ENCODE measurements at places on chromosomes 3 and 15. TPM values are rescaled to one million over a fixed set of nuclear protein-coding genes. Genes with fewer than 3 reads are reported as not detected.

DNA sequence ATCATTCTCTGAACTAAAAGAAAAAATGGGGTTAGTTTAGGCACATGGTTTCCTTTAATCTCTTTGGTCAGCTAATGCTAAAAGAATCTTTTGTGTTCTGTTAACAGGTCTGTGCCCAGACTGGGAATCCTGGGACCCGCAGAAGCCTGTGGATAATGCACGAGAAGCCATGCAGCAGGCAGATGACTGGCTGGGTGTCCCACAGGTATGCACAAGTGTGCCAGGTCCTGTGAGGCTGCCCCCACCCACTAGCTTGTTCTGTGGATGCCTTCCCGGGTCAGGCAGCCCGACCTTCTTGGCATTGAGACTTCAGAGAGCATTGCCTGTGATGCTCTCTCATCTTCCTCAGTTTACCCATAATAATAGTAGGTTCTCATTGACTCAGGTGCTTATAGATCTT lies 70.4 kb downstream of the FLNB start:
- no peak for DNase-seq

PLA2G4D gene
- total RNA-seq = not detected

DNA sequence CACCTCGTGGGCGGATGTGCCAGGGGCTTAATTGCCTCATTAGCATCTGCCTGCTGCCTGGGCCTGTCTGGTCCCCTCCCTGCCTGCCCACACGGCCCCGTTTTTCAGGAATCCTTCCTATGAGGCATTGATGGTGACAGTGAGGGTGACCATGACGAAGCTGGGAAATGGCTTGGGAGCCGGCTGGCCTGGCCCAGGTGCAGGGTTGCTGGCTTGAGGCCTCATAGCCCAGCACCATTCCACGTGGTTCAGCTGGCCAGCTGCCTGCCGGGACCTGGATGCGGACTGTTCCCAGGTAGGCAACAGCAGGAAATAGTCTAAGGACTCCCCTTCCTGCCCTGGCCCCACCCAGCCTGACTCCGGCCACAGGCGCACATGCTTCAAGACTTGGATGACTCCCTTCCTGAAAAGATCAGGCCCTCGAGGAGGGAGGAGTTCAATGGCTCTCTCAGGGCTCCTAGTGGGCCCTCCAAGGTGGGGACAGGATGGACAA lies 8.9 kb upstream of the DUSP7 start:
- no peak for DNase-seq

SLC2A2 gene
- total RNA-seq = not detected

- DNase-seq = no peak
Observed at GRCh38 chr15:99604865-99605264, 39.1 kb downstream of the MEF2A start.

DNA sequence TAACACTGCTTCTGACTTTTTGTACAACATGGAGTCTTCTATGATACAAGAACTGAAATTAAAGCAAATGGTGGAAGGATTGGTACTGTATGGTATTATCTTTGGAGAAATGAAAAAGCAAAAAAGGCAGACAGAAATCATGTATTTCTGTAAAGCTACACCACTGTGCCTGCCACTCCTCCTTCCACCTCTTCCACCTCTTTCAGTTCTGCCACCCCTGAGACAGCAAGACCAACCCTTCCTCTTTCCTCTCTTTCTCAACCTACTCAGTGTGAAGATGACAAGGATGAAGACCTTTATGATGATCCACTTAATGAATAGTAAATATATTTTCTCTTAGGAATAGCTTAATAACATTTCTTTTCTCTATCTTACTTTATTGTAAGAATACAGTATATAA lies 57.0 kb downstream of the CD200 start:
- no peak for DNase-seq

GPR62 gene
- not detected for total RNA-seq

TGM4 gene
- total RNA-seq = not detected

- no peak for DNase-seq
Observed at GRCh38 chr3:96966181-96966929, 152.0 kb downstream of the EPHA6 start.

LRRC31 gene
- total RNA-seq = not detected

GRCh38 chr15:91208371-91208770 lies 108.3 kb downstream of the SV2B start:
- DNase-seq = no peak

DNA sequence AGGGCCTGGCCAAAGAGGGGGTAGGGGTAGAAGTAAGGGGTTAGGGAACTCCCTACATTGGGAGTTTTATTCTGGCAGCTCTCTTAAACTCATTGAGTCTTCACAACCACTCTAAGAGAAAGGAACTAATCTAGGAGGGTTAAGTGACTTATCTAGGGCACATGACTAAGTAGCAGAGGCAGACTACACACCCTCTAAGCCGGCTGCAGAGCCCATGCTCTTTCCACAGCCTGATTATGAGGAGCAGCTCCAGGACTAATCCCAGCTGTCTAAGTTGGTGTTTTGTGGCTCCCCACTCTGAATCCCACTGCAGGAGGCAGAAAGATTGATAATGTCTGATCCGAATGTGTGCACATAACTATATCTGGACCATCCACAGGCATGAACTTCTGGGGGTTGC lies 374.6 kb downstream of the EPHB1 start:
- no peak for DNase-seq

All from HFFc6 (cell line).